Stimulated activated CD8-positive, alpha-beta memory T cell treated with anti-CD3 and anti-CD28 coated beads, Interleukin-4, amount 100 ng/mL, for 48 hours (primary cell): ENCODE measurements at places on chromosomes 7 and 10.

GRCh38 chr10:131146790-131147189 is 164.7 kb downstream of the TCERG1L start:
- no peak for DNase-seq

- DNase-seq, result no peak
Observed at GRCh38 chr10:110868981-110869380, 2.7 kb upstream of the PDCD4 start.

- no peak for DNase-seq
Observed at GRCh38 chr7:74006451-74007241, 21.3 kb upstream of the ELN start.

DNA sequence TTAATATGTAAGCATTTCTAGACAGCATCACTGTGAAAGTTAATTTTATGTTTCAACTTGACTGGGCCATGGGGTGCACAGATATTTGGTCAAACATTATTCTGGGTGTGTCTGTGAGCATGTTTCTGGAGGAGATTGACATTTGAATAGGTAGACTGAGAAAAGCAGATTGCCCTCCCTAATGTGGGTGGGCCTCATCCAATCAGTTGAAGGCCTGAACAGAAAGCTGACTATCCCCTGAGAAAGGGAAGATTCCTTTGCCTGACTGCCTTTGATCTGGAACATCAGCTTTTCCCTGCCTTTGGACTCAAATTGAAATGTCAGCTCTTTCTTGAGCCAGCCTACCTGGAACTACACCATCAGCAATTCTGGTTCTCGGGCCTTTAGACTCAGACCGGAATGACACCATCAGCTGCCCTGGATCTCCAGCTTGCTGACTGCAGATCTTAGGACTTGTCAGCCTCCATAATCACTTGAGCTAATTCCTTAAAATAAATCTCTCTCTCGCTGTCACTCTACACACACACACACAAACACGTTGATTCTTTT is 5.7 kb upstream of the RPP30 start:
- no peak for DNase-seq

- DNase-seq, result no peak
Observed at GRCh38 chr7:83413424-83413823, 235.5 kb downstream of the SEMA3E start.

DNA sequence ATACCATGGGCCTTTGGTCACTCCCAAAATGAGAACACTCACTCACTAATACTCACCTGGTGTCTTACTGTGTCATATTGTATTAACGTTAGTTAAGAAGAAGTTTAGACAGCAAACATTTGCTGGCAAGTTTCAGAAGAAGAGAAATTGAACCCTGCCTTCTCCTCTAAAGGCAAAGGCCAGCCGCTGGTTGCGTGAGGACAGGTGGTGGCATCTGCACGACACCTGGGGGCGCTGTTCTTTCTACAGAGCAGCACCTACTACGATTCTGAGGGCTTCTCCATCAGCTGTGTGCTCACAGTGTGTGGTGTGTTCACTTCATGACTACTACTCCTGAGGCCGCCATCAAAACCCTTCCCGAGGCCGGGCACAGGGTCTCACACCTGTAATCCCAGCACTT is 17.9 kb upstream of the CLEC2L start:
- DNase-seq, result peak; percentile 45

GRCh38 chr7:68279827-68280400 is 1283.3 kb downstream of the TYW1 start:
- DNase-seq, result no peak

- DNase-seq, result no peak
Observed at GRCh38 chr7:41241641-41242040, 461.2 kb downstream of the INHBA start.

- DNase-seq, result no peak
Observed at GRCh38 chr7:31407178-31407676, 66.7 kb upstream of the NEUROD6 start.

- no peak for DNase-seq
Observed at GRCh38 chr7:44150966-44151941, 10.1 kb upstream of the MYL7 start.

- no peak for DNase-seq
Observed at GRCh38 chr7:40966693-40967092, 736.2 kb downstream of the INHBA start.

- no peak for DNase-seq
Observed at GRCh38 chr10:22324413-22324812, 3.5 kb downstream of the BMI1 start.

DNA sequence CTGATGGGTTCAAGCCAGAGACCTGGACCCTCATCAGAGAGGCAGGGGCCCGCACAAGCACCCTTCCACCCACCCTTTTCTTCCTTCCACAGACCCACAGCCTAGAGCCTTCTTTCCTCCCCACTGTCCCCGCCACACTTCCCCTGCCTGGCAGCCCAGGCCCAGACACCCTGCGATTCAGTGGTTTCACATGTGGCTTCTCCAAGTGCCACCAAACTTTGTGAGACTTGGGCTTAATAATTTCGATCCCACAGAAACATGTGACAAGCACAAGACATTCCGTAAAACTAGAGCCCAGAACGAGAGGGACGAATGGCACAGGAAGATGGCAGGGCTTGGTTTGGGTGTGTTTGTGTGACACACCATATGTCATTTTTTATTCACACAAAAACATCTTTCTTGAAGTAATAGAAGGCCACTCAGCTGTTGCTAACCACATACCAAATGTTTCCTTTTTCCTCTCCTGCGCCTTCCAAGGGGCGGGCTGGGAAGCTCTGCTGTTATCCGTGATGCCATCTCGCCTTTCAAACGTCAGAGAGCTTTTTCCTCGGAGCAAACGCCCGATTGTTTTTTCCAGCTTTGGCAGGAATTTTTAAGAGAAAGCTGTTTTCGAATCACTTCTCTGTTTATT is 162.9 kb downstream of the GRK5 start:
- DNase-seq, result no peak

- DNase-seq, result peak; percentile 73
Observed at GRCh38 chr7:2982831-2983230, 60.8 kb downstream of the CARD11 start.

- DNase-seq, result no peak
Observed at GRCh38 chr10:62502995-62503613, 128.9 kb downstream of the ZNF365 start.

DNA sequence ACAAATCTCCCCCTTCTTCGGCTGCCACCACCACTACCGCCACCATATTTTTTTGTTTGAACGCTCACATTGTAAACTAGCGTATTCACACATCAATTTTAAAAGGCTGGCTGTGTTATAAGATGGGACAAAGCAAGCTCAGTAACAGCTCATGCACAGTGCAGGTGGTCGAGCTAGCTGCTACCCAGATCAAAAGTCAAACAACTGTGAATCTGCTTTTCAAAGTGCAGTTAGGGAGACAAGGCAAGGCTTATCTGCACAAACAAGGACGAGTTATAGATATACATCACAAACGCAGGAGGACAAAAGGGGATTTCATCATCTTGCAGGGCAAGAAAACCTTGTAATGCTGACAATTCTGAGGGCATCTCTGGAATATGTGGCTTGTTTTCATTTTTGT is 231.6 kb downstream of the VTI1A start:
- no peak for DNase-seq

- DNase-seq, result no peak
Observed at GRCh38 chr7:66669088-66669487, 40.4 kb downstream of the KCTD7 start.

DNA sequence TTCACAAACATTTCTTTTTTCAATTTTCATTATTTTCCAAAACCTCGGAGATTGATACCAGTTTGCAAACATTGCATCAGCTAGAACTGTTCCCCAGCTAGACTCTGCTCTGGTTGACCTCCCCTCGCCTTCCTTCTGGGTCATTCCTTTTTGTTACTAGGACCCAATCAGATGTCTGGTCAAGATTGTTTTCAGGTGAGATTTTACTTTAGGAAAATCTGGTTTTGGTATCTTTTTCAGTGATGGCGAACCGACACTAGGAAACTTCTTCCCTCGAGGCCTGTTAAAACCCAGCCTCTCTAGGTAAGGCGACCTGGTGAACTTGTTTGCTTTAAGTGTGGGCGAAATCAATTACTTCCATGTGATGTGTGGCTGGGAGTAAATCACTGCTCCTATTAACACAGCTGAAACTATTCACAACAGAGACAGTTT is 8.4 kb downstream of the PROSER2 start:
- no peak for DNase-seq

DNA sequence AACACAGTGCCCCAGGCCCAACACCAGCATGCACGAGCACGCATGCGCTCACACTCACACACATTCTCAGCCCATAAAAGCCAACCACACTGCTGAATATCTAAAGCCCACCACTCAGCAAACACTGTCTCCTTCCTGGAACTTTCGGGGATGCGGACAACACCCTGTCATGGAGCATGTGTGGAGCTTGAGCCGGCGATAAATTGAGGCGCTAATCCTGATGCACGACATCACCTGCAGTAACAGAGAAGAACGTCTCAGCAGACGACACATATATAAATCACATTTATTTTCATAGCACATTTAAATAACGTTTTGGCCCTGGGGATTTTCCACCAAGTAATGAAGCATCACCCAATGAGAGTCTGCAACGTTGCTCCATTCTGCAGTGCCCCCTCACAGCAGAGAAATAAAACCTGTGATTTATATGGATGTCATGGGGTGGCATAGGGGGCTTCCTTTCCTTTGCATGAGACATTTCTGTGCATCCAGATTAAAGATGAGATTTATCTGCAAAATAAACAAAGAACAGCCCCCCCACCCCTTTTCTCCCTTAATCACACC is 267.7 kb upstream of the NFE2L3 start:
- no peak for DNase-seq

DNA sequence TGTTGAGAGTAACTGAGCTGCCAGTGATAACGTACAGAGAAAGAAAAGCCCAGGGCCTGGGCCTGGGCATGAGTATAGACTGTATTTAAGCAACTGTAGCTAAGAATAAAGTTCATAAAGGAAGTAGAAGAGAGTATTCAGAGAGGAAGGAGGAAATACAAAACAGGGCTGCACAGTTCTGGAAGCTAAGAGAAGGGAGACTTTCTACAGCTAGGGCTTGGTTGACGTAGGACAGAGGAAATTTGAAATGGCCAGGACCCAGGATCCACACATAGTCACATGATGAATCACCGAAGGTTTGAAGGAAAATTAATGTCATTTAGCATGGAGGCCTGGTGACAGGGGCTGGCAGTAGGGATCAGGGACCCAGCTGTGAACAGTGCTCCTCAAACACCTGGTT is 66.7 kb downstream of the ARL4A start:
- DNase-seq, result no peak

- no peak for DNase-seq
Observed at GRCh38 chr7:36958111-36958733, 233.9 kb upstream of the AOAH start.

- no peak for DNase-seq
Observed at GRCh38 chr7:20220921-20221547, 3.9 kb upstream of the MACC1 start.

- no peak for DNase-seq
Observed at GRCh38 chr10:10120671-10121070, 897.0 kb upstream of the CELF2 start.
